HFFc6 (cell line): ENCODE measurements at places on chromosomes 7 and 10. TPM values are rescaled to one million over a fixed set of nuclear protein-coding genes. Genes with fewer than 3 reads are reported as not detected.

DNA sequence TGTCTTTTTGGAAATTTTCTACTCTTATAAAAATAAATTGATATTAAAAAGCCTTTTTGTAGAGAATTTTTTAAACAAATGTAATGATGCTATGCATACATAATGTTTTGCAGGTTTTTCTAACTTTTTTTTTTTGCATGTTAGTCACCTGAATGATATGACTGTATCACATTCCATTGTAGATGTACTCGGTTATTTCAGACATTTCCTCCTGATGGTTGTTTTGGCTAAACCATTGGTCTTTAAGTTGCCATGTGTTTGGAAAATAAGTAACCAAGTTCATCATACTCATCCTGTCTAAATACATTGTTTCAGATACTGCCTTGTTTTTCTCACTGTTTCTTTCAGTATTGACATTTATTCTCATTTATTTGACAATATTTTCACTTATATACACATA lies 25.8 kb downstream of the NHLRC2 start:
- H3K27ac ChIP-seq: no peak overlapping the region
- DNase-seq: peak; percentile 16
- peaks cover 22% of the 10 kb centered on the region for H3K4me1 ChIP-seq
- H3K36me3 ChIP-seq: peaks cover 33% of the 10 kb centered on the region

DNA sequence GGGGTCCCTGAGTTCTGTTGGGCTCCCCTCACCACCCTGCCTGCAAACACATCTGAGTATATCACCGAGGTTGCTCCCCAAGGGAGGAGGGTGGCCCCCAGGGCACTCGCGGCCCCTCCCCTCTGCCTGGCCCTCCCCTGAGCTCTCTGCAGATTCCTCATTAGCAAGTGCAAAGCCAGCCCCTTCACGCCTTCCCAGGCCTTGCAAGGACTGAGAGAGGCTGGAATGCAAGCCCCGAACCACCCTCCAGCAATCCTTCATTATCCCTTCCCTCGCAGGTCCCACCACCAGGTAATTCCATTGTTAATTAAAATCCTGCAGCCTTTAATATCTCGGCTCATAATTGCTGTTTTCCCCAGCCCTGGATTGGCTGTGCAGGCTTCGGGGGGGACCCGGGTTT lies 35.3 kb upstream of the MYL10 start:
- H3K36me3 ChIP-seq: no peaks in the 10 kb centered on the region
- no peaks in the 10 kb centered on the region for H3K4me1 ChIP-seq
- no peak overlapping the region for H3K4me3 ChIP-seq
- no peak overlapping the region for H3K27ac ChIP-seq
- DNase-seq: no peak

The WIPF3 gene
- total RNA-seq: not detected in 3 replicates

DNA sequence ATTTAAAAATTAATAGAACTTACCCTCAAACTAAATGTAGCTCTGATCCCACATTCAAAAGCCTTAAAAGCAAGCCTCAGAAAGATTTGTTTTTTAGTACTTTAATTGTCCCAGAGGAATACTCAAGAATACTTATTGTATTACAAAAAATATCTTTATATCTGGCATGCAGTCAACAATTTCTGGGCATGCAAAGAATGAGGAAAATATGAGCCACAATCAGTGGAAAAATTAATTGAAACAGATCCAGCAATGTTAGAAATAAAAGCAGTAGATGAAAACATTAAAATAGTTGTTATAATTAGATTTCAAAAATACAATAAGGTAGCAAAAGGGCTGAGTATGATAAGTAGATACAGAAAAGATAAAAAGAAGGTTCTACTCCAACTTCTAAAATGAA lies 154.7 kb downstream of the PON1 start:
- no peaks in the 10 kb centered on the region for H3K4me1 ChIP-seq
- H3K27ac ChIP-seq: no peak overlapping the region
- no peak for DNase-seq
- H3K36me3 ChIP-seq: no peaks in the 10 kb centered on the region
- H3K27me3 ChIP-seq: no peaks in the 10 kb centered on the region; the same call in 1 of the 2 replicates

- H3K27ac ChIP-seq: peak overlapping the region; percentile 78
- peaks cover 36% of the 10 kb centered on the region for H3K36me3 ChIP-seq
- H3K27me3 ChIP-seq: no peaks in the 10 kb centered on the region
- H3K4me3 ChIP-seq: no peak overlapping the region; the same call in 1 of the 2 replicates
- no peak for DNase-seq
Measured at GRCh38 chr7:36405409-36405803, 15.7 kb downstream of the ANLN start.

DNA sequence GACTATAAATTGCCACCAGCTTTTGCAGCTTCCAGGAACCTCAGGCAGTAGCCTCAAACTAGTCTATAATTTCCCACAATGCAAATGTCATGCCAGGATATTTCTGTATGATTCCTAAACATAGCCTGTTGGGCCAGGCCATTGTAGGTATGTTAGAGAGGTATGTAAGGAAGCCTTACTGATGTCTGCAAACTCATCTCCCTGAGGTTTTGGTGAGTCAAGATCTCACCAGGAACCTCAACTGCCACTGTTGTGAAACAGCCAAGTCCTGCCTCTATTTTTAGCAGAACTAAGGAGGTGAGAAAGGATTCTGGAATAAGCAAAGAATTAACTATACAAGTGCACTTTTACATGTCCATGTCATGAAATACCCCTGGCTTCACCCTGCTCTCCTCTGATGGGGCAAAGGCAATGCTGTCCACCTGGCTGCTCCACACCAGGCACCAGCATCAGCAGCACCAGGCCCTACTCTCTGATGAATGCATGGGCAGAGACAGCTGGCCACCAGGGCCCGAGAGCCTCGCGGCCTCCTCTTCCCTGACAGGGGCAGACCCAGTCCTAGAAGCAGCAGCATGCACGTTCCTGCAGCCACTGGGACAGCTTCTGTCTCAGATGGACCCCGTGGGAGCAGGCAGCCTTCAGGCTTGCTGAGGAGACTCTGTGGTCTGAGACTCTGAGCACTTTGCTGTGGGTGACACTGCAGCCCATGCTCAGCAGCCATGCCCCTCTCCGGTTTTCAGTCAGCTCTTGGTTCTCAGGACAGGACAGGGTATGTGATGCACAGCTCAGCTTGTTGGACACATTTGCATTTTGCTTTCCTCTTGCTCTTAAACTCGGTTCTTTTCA lies 147.3 kb downstream of the ZMYND11 start:
- H3K27ac ChIP-seq: peak overlapping the region; percentile 33; the same call in 1 of the 2 replicates
- peaks cover 37% of the 10 kb centered on the region for H3K4me1 ChIP-seq
- peaks cover 6% of the 10 kb centered on the region for H3K27me3 ChIP-seq

GRCh38 chr10:98384531-98385133 lies 30.4 kb downstream of the PYROXD2 start:
- DNase-seq: no peak
- peaks cover 2% of the 10 kb centered on the region; the same call in 1 of the 2 replicates for H3K27me3 ChIP-seq
- peaks cover 21% of the 10 kb centered on the region for H3K4me1 ChIP-seq
- peaks cover 13% of the 10 kb centered on the region for H3K36me3 ChIP-seq
- H3K4me3 ChIP-seq: no peak overlapping the region
- no peak overlapping the region for H3K27ac ChIP-seq

The CPN1 gene
- not detected in 3 replicates for total RNA-seq

The HMX2 gene
- not detected in 3 replicates for total RNA-seq

DNA sequence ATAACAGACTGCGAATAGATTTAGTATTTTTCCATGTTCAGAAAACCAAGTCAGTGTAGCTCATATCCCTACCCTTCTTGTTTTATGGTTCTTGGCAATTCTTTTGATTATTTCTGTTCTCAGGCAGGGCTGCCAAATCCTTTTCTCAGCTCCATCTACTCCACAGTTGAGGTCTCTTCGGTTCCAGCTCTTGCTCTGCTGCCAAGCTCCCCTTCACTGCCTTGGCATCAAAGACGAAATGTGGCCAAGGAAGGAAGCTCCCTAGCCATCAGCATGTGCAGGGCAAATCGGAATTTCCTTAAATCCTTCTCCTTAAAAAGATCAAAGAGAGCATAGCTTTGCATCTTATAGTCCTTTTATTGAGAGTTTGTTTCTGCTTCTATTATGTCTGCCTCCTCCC lies 116.4 kb upstream of the NOBOX start:
- no peaks in the 10 kb centered on the region; the same call in 1 of the 2 replicates for H3K27me3 ChIP-seq
- no peak overlapping the region for H3K4me3 ChIP-seq
- H3K36me3 ChIP-seq: no peaks in the 10 kb centered on the region

GRCh38 chr10:114767101-114767985 lies 54.2 kb upstream of the FHIP2A start:
- peak overlapping the region; percentile 91 for H3K4me3 ChIP-seq
- no peaks in the 10 kb centered on the region for H3K36me3 ChIP-seq
- H3K27me3 ChIP-seq: peaks cover 2% of the 10 kb centered on the region; the same call in 1 of the 2 replicates
- peak; percentile 60 for DNase-seq
- peaks cover 32% of the 10 kb centered on the region for H3K4me1 ChIP-seq

The ITGA8 gene
- not detected in 3 replicates for total RNA-seq

The HERC4 gene
- total RNA-seq: 220 to 273 TPM (median 222 TPM) in 3 replicates

DNA sequence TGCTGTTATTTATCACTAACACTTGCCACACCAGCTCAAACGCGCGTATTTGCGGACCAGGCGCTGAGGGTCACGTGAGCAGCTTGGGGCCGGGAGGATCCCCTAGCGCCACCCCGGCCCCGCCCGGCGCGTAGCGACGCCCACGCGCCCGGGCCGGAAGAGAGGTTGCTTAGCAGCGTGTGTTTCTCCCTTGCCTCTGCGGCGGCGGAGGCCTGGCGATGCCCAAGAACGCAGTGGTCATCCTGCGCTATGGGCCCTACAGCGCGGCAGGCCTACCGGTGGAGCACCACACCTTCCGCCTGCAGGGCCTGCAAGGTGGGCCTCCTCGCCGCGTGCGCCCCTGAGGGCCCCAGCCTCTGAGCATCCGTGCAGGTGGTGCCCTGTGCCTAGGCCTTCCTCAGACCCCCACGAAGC lies at the start of gene C10orf53:
C10orf53 (plus strand) TSS at position 172 of the 414 bp plus-strand sequence; CDS start at position 219, 47 bp downstream.
- no peak within 1 kb of the TSS for H3K4me3 ChIP-seq
- no peak within 1 kb of the TSS for H3K27ac ChIP-seq
- H3K36me3 ChIP-seq: 0 out of 2 replicates have a peak, but pooled peaks cover 5% of the 10 kb centered on the region
- no peaks in the 10 kb centered on the region for H3K4me1 ChIP-seq

The NEBL gene
- total RNA-seq: not detected in 3 replicates

DNA sequence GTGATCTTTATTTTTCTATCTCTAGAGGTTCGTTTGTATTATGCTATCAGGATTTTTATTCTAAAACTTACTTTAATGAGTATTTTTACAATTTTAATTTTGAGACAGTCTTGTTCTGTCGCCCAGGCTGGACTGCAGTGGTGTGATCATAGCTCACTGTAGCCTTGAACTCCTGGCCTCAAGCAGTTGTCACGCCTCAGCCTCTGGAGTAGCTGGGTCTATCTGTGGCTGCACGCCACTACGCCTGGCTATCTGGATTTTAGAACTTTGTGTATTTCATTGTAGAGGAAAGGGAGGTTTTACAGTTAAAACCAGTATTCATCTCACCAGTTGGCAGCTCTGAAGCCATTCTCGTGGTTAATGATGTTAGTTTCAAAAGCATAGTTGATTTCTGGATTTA lies 25.9 kb downstream of the DNAJB6 start:
- peaks cover 1% of the 10 kb centered on the region for H3K27me3 ChIP-seq
- no peak for DNase-seq
- H3K27ac ChIP-seq: no peak overlapping the region
- peaks cover 59% of the 10 kb centered on the region for H3K36me3 ChIP-seq
- H3K4me1 ChIP-seq: peaks cover 33% of the 10 kb centered on the region; the same call in 1 of the 2 replicates

The CYP2C19 gene
- total RNA-seq: not detected in 2 replicates

- H3K4me3 ChIP-seq: no peak overlapping the region
- peaks cover 9% of the 10 kb centered on the region; the same call in 1 of the 2 replicates for H3K36me3 ChIP-seq
- peaks cover 16% of the 10 kb centered on the region for H3K4me1 ChIP-seq
- no peaks in the 10 kb centered on the region for H3K27me3 ChIP-seq
Measured at GRCh38 chr10:86836044-86836443, 79.6 kb downstream of the BMPR1A start.

- no peaks in the 10 kb centered on the region for H3K36me3 ChIP-seq
- peaks cover 6% of the 10 kb centered on the region for H3K27me3 ChIP-seq
- H3K27ac ChIP-seq: no peak overlapping the region
- H3K4me1 ChIP-seq: no peaks in the 10 kb centered on the region
- H3K4me3 ChIP-seq: no peak overlapping the region
- no peak for DNase-seq
Measured at GRCh38 chr7:5083311-5083711, 37.7 kb downstream of the RBAK start.

The SFTPA1 gene
- total RNA-seq: not detected in 3 replicates

The STOX1 gene
- total RNA-seq: not detected in 3 replicates

The NXPH1 gene
- not detected in 3 replicates for total RNA-seq

The TDRD1 gene
- total RNA-seq: not detected in 3 replicates

DNA sequence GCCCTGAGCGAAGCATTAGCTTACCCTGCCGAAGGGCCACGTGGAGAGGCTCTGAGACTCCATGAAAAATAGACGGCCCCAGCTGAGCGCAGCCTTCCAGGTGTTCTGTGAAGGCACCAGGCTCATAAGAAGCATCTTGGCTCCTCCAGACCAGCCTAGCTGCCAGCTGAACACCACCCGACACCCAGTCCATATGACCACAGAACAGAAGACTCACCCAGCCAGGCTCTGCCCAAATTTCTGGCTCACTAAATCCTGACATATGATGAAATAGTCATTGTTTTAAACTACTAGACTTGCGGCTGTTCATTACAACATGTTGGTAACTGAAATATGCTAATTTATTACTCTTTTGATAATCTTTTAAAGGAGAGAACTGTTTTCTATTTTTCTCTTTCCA lies 99.5 kb upstream of the ABI1 start:
- H3K4me1 ChIP-seq: no peaks in the 10 kb centered on the region
- H3K36me3 ChIP-seq: no peaks in the 10 kb centered on the region
- H3K27me3 ChIP-seq: peaks cover 10% of the 10 kb centered on the region

DNA sequence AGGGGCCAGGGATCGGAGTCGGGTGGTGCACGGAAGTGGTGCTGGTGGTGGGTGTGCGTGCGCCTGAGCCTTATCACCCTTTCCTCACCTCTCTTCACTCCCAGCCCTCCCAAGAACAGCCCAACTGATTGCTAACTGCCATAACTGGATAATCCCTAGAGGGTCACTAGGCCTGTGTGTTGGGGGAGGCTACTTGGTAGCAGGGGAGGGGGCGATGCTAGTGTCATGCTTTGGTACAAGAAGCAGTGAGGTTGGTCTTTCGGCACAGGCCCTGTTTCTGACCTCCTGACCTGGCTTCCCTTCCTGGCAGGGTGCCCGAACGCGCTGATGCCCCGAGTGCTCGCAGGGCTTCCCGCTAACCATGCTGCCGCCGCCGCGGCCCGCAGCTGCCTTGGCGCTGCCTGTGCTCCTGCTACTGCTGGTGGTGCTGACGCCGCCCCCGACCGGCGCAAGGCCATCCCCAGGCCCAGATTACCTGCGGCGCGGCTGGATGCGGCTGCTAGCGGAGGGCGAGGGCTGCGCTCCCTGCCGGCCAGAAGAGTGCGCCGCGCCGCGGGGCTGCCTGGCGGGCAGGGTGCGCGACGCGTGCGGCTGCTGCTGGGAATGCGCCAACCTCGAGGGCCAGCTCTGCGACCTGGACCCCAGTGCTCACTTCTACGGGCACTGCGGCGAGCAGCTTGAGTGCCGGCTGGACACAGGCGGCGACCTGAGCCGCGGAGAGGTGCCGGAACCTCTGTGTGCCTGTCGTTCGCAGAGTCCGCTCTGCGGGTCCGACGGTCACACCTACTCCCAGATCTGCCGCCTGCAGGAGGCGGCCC lies 652 bp downstream of the KAZALD1 start:
- H3K27me3 ChIP-seq: peaks cover 3% of the 10 kb centered on the region
- H3K4me3 ChIP-seq: peak overlapping the region; percentile 91
- peak overlapping the region; percentile 96 for H3K27ac ChIP-seq
- peaks cover 54% of the 10 kb centered on the region for H3K4me1 ChIP-seq

The TSPAN13 gene
- total RNA-seq: 19.5 and 48.6 TPM in 2 replicates
